MCF 10A (cell line): ENCODE measurements at places on chromosomes 2 and 18. TPM values are rescaled to one million over a fixed set of nuclear protein-coding genes. Genes with fewer than 3 reads are reported as not detected.

- H3K4me1 ChIP-seq: peaks cover 14% of the 10 kb centered on the region
- H3K4me3 ChIP-seq: no peak overlapping the region
- no peak for DNase-seq
- no peak overlapping the region for H3K27ac ChIP-seq
- no peaks in the 10 kb centered on the region for H3K27me3 ChIP-seq
- H3K36me3 ChIP-seq: no peaks in the 10 kb centered on the region
Measured at GRCh38 chr2:235526166-235526565, 32.3 kb downstream of the AGAP1 start.

DNA sequence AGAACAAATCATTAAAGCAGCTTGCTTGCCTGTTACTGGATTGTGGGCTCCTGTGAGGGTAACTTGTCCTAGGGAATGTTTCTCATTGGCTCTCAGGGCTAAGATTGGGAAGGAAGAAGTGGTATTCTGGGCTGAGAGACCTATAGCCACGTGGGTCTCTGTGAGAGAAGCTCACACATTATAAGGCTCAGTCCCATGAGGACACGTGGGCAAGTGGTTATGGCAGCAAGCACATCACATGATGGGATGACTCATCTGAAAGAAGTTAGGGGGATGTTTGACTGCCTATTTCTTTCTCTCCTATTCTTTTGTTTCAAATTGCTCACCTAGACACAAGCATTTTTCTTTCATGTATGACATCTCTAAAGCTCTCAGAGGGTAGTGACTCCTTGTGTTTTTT, 418.0 kb upstream of the ST6GAL2 start:
- no peak for DNase-seq

FAP gene
- total RNA-seq: 8.7 and 12.1 TPM in 2 replicates

- no peak overlapping the region for H3K4me3 ChIP-seq
- no peak overlapping the region for H3K27ac ChIP-seq
- peak; percentile 58 for DNase-seq
- peaks cover 15% of the 10 kb centered on the region for H3K4me1 ChIP-seq
- no peaks in the 10 kb centered on the region for H3K36me3 ChIP-seq
- peaks cover 8% of the 10 kb centered on the region for H3K27me3 ChIP-seq
Measured at GRCh38 chr2:218832520-218832919, 917 bp upstream of the PRKAG3 start.

DNA sequence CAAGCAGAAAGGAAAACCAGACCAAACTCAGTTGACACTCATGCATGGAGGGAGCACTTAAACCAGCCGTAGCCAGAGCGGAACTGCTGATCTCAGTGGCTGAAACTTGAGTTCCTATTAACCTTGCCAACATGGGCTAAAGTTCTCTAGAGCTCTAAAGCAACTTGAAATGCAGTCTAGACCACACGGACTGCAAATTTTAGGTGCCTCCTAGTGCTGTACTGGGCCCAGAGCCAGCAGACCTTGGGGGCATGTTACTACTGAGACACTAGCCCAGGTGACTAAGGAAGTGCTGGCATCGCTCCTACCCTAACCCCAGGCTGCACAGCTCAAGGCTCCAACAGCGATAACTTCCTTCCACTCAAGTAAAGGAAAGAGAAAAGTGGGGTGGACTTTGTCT, 236.5 kb downstream of the AKAIN1 start:
- H3K4me3 ChIP-seq: no peak overlapping the region
- no peaks in the 10 kb centered on the region for H3K4me1 ChIP-seq
- no peak for DNase-seq
- H3K36me3 ChIP-seq: no peaks in the 10 kb centered on the region

DNA sequence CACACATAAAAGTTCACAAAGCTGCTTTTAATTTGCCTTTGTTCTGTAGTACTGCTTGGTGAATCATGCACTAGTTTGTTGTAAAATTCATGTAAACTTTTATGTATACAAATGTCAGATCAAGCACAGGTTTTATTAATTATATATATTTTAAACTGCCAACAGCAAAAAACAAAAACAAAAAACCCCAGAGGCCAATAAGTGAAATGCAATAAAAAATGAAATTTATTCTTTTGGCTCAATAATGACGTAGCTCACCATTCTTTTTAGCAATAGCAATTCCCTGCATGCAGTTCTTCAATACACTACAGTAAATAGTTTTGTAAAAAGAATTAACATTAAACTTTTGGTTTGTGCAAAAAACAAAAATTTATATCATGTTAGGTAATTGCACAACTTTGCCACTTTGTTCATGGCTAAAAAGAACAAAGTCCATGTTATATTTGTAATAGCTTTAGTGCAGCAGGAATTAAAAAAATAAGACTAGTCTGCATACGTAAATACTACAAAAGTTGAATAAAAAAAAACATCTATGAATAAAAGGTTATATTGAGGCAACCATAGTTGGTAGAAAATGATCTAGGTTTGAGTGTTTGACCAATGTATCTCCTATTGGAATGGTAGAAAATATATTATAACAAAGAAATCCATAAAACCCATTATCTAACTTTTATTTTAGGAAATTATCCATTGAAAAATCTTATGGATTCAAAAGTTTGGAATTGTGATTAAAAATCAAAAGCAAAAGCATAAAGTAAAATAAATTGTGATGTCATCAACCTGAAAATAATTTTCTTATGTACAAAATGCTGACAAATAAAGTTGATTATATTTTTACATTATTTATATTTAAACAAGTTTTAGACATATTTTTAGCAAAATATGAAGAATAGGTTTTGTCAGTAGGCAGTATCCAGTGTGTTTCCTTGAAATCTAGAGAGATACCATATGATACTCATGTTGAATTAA, 115.6 kb downstream of the SCN3A start:
- peaks cover 73% of the 10 kb centered on the region for H3K27me3 ChIP-seq
- no peaks in the 10 kb centered on the region for H3K36me3 ChIP-seq
- no peaks in the 10 kb centered on the region for H3K4me1 ChIP-seq
- no peak overlapping the region for H3K27ac ChIP-seq
- no peak overlapping the region for H3K4me3 ChIP-seq

DIPK1C gene
- total RNA-seq: not detected in 2 replicates

KIF1A gene
- not detected in 2 replicates for total RNA-seq

TGFA gene
- total RNA-seq: 17.9 and 22.5 TPM in 2 replicates

DNA sequence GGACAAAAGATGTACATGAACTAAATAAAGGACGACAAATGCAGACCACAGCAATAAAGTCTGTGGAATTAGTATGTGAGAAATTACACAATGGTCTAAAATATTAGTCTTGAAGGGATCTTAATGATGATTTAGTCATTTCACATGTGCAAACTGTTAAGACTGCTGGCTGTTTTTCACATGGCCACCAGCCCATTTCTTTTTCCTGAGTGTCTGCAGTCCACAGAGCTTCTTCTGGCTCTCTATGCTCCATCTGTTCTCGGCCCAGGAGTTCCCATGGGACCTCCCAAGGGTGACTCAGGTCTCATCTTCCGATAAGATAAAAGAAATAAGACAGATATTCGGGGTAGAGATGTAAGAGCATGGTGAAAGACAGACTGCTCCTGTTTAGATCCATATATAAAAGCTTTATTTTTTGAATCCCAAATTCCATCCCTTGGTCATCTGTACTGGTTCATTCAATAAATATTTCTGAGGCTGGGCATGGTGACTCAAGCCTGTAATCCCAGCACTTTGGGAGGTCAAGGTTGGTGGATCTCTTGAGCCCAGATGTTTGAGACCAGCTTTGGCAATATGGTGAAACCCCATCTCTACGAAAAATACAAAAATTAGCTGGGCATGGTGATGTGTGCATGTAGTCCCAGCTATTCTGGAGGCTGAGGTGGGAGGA, 20.1 kb downstream of the IL1RL1 start:
- H3K4me3 ChIP-seq: no peak overlapping the region
- peaks cover 4% of the 10 kb centered on the region for H3K4me1 ChIP-seq
- H3K27ac ChIP-seq: no peak overlapping the region
- H3K27me3 ChIP-seq: no peaks in the 10 kb centered on the region
- DNase-seq: no peak

REG3A gene
- not detected in 2 replicates for total RNA-seq

DNA sequence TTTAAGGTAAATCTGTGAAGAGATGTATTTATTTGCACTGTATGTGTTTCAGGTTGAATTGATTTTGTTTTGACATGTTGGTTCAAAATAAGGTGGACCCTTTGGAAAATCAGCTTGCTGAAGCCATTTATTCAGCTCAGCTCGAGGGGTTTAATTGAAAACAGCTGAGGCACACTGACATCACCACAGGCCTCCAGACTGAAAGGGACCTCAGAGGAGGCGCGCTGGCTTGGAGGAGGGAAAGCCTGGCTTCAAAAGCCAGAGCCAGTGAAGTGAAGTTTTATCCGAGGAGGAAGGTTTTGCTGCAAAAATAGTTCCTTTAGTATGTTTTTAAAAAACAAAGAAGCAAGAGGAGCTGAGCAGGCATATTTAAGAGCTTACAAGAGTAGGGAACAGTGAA, 26.9 kb upstream of the DNMT3A start:
- no peak for DNase-seq
- H3K27me3 ChIP-seq: peaks cover 10% of the 10 kb centered on the region
- no peaks in the 10 kb centered on the region for H3K4me1 ChIP-seq
- H3K36me3 ChIP-seq: no peaks in the 10 kb centered on the region

DNA sequence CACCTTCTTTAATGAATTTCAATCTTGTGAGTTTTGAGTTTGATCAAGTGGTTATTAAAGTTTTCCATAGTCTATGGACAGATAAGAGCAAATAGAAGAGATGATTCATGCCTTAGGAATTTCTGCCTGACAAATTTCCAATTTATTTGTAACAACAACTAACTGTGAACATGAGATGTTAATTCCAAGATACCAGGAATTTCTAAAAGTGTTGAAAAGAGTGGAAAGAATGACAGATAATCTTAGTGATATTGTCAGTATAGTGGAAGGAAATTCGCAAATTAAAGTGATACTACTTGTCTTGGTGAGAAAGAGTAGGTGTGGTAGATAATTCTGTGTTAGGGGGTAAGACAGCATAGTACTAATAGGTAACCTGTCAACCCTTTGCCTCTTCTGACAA, 82.4 kb downstream of the AGPS start:
- H3K4me3 ChIP-seq: no peak overlapping the region
- peaks cover 10% of the 10 kb centered on the region for H3K4me1 ChIP-seq
- H3K36me3 ChIP-seq: peaks cover 28% of the 10 kb centered on the region
- H3K27ac ChIP-seq: peak overlapping the region; percentile 52

GRCh38 chr2:193808877-193809276, 1614.1 kb upstream of the TMEFF2 start:
- no peaks in the 10 kb centered on the region for H3K36me3 ChIP-seq
- no peaks in the 10 kb centered on the region for H3K4me1 ChIP-seq
- H3K27ac ChIP-seq: no peak overlapping the region
- H3K4me3 ChIP-seq: no peak overlapping the region

DNA sequence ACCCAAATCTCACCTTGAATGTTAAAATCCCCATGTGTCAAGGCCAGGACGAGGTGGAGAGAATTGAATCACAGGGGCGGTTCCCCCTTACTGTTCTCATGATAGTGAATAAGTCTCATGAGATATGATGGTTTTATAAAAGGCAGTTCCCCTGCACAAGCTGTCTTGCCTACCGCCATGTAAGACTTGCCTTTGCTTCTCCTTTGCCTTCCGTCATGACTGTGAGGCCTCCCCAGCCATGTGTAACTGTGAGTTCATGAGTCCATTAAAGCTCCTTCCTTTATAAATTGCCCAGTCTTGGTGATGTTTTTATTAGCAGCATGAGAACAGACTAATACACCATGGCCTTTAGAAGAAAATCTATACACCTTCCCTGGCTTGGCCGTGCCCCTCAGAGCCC, 7.4 kb upstream of the MBP start:
- H3K27me3 ChIP-seq: no peaks in the 10 kb centered on the region
- no peak for DNase-seq
- no peaks in the 10 kb centered on the region for H3K36me3 ChIP-seq
- peaks cover 10% of the 10 kb centered on the region for H3K4me1 ChIP-seq
- no peak overlapping the region for H3K4me3 ChIP-seq
- H3K27ac ChIP-seq: no peak overlapping the region

TMEM163 gene
- not detected in 2 replicates for total RNA-seq

- no peaks in the 10 kb centered on the region for H3K36me3 ChIP-seq
- H3K4me3 ChIP-seq: no peak overlapping the region
- peaks cover 9% of the 10 kb centered on the region for H3K27me3 ChIP-seq
- H3K4me1 ChIP-seq: peaks cover 14% of the 10 kb centered on the region
- H3K27ac ChIP-seq: no peak overlapping the region
Measured at GRCh38 chr2:99653433-99653832, 163.6 kb upstream of the REV1 start.

GRCh38 chr2:196079052-196079451, 10.4 kb upstream of the DNAH7 start:
- no peaks in the 10 kb centered on the region for H3K36me3 ChIP-seq
- H3K27me3 ChIP-seq: no peaks in the 10 kb centered on the region
- H3K27ac ChIP-seq: no peak overlapping the region
- no peak for DNase-seq

GRCh38 chr2:183123117-183123958, 905 bp upstream of the NUP35 start:
- peak overlapping the region; percentile 84 for H3K4me3 ChIP-seq
- DNase-seq: peak; percentile 6
- H3K27me3 ChIP-seq: no peaks in the 10 kb centered on the region
- H3K36me3 ChIP-seq: peaks cover 16% of the 10 kb centered on the region
- peaks cover 9% of the 10 kb centered on the region for H3K4me1 ChIP-seq

PROKR1 gene
- not detected in 2 replicates for total RNA-seq

DNA sequence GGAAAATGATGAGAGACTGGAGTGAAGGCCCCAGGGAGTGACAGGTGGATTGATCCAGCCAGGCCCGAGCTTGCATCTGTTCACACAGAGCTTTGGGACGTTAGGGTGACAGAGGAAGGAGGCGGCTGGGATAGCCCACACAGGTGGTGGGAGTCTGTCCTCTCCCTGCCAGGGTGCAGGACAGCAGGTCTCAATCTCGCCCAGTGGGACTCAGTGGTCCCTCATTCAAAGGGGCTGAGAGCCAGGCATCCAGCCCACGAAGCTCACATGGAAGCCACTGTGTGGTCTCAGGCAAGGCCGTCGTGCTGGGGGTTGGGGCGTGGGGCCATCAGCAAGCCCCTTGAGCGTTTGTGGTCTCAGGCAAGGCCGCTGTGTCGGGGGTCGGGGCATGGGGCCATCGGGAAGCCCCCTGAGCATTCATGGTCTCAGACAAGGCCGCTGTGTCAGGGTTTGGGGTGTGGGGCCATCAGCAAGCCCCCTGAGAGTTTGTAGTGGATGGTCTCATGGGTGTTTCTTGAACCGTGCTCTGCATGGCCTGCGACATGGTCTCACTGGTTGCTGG, 8.3 kb downstream of the KCNG2 start:
- no peaks in the 10 kb centered on the region for H3K4me1 ChIP-seq
- H3K4me3 ChIP-seq: no peak overlapping the region
- DNase-seq: no peak
- H3K27ac ChIP-seq: no peak overlapping the region

HOXD9 gene
- total RNA-seq: not detected in 2 replicates

GRCh38 chr18:9069601-9070000, 32.9 kb upstream of the NDUFV2 start:
- no peak overlapping the region for H3K27ac ChIP-seq
- no peaks in the 10 kb centered on the region for H3K36me3 ChIP-seq
- peaks cover 7% of the 10 kb centered on the region for H3K4me1 ChIP-seq
- no peaks in the 10 kb centered on the region for H3K27me3 ChIP-seq
- DNase-seq: no peak
- H3K4me3 ChIP-seq: no peak overlapping the region

ORC4 gene
- total RNA-seq: 38.0 and 53.3 TPM in 2 replicates
